ENCODE measurements at places on chromosomes 6 and 20. TPM values are rescaled to one million over a fixed set of nuclear protein-coding genes. Genes with fewer than 3 reads are reported as not detected.

The INSM1 gene
- polyA plus RNA-seq, result not detected

The DEFB125 gene
- polyA plus RNA-seq, result not detected

The ADIG gene
- not detected for polyA plus RNA-seq

The SLC24A3 gene
- polyA plus RNA-seq, result not detected

The WFDC2 gene
- polyA plus RNA-seq, result not detected

The DLK2 gene
- polyA plus RNA-seq, result 0.39 TPM

The SIRT5 gene
- polyA plus RNA-seq, result 11.9 TPM

The PTCRA gene
- 0.49 TPM for polyA plus RNA-seq

The TAAR9 gene
- not detected for polyA plus RNA-seq

The BTNL2 gene
- not detected for polyA plus RNA-seq

The ARMC2 gene
- 4.9 TPM for polyA plus RNA-seq

The RAMACL gene
- polyA plus RNA-seq, result 0.65 TPM

The GJA10 gene
- not detected for polyA plus RNA-seq

The DCDC2 gene
- not detected for polyA plus RNA-seq

The LINC00237 gene
- 0.29 TPM for polyA plus RNA-seq

The COL19A1 gene
- 31.7 TPM for polyA plus RNA-seq

The GNAS-AS1 gene
- not detected for polyA plus RNA-seq

The BMP5 gene
- polyA plus RNA-seq, result not detected

The TCF19 gene
- 8.5 TPM for polyA plus RNA-seq

The BAK1 gene
- 22.6 TPM for polyA plus RNA-seq

The PLCB1 gene
- polyA plus RNA-seq, result 0.35 TPM

The PKHD1 gene
- polyA plus RNA-seq, result not detected

The TBXT gene
- polyA plus RNA-seq, result not detected

The ULBP2 gene
- polyA plus RNA-seq, result not detected
